Stimulated activated effector memory CD8-positive, alpha-beta T cell treated with anti-CD3 and anti-CD28 coated beads, Interleukin-12 subunit alpha, Interleukin-12 subunit beta, amount 100 ng/mL, for 72 hours (primary cell): ENCODE measurements at places on chromosomes 5 and 9.

DNA sequence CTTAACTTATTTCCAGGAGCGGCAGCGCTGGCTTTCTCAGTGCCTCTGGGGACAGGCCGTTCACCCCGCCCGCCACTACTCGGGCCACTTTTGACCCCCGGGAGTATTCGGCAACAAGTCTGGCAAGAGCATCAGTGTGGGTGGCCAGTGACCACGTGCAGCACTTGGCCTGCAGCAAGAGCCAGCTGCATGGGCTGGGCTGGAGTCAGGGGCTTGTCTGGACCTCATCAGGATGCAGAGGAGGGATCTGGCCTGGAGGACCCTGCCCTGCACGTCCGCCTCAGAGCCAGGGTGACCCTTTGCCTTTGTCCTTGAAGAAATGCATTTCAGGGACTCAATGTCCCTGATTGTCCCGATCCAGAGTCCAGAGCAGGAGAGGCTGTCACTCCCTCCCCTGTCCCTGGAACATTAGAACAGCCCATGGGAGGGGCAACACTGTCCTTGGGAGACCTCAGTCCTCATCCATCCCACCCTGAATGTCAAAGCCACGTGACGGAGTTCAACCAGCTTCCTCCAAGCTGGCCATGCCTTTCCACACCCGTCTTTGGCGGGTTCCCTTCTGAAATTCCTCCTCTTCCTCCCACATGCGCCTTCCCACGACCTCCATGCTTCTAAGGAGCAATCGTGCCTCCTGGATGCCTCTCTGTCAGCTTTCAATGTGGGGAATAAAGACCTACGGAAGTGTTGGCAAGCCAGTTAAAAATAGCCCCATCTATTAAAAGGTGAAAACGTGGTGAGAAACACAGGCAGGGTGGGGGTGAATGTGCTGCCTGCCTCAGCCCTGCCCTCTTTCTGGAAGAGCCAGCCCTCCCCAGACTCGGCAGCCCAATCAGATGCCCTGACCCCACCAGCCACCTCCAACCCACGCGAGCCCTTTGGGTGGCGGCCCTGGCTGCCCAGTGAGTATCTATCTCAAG, 99.0 kb downstream of the OLFM1 start:
- no peak for DNase-seq

- no peak for DNase-seq
Measured at GRCh38 chr9:131522257-131523085, 8.6 kb downstream of the UCK1 start.

GRCh38 chr5:109347252-109347888, 62.4 kb downstream of the PJA2 start:
- DNase-seq: no peak

DNA sequence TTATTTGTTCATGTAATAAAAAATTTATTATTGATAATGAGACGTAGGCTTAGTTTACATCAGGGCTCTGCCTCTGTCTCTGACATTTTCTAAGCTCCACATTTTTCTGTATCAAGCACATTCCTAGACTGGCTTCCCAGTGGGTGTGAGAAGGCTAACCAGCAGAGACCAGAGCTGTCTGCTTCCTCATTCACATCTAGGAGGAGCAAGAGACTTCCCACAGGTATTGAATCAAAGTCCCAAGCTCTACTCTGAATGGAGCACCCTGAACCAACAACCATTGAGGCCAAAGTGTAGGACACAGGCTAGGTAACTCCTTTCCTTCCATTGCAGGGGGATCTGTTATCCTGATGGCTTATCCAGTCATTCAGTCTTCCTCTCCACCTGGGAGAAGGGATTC, 72.4 kb downstream of the PARP8 start:
- no peak for DNase-seq

DNA sequence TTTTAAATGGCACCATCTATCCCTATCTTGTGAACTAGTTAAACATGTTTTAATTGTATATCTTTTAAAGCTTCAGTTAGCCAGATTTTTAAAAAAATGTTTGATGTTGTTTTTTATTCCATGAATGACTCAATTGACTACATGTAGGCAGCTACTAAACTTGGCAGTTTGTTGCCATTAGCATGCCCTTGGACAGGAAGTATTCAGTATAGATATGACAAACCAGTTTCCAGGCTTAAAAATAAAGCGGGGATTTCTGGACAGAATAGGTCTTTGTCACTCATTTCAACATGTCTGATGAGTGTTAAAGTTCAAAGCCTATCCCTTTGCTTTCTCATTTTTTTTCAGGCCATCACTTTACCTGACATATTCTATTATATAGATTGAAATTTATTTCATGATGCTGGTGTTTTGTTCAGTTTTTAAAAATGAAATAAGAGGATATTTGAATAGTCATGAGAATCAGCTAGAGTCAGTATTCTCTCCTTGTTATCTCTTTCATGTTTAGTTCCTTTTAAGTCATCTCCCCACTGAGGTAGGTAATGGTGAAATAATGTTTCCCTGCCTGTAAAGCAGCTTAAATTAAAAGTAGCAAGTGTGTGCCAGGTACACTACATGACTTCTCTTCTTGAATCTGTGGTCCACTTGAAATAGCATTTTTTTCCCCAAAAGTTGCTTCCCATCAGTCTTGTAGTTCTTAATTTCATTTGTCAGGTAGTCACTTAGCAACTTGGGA, 11.9 kb downstream of the TNFAIP8 start:
- no peak for DNase-seq

DNA sequence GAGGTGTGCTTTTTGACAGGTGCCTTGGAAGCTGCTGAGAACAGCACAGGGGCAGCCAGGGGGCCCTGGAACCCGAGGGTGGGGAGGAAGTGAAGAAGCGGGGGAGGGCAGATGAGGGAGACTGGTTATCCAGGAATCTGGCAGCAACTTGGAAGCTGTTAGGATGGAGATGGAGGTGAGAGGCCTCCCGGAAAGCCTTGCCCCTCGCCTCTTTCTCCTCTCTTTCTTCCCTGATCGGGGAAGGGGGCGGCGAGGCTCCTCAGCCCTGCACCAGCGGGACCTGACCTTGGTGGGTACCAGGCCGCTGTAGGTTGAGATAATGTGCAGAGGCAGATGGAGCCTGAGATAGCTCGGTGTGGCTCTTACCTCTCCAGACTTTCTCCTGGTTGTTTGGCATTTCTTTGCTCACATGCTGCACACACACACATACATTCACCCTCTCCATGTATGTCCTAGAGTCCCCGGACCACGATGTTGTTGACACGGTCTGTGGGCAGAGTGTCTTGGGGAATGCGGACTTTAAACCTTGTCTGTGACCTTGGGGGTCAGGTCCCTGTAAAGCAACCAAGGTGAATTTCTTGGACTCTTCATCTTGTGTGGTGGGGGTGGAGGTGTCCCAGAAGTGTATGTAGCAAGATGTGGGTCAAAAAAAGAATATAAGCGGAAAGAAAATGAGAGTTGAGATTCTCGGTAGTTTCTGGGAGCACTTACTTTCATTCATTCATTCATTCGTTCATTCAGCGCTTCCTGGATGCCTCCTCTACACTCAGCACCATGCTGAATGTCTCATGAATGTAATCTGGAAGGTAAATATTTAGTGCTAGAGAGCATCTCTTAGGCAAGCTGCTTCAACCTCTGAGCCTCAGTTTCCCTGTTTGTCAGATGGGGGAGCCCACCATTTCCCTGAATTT, 1.6 kb downstream of the WWC1 start:
- no peak for DNase-seq

GRCh38 chr9:95373069-95373681, 55.7 kb upstream of the FANCC start:
- DNase-seq: no peak

- no peak for DNase-seq
Measured at GRCh38 chr5:38434966-38435705, 121.3 kb downstream of the LIFR start.

DNA sequence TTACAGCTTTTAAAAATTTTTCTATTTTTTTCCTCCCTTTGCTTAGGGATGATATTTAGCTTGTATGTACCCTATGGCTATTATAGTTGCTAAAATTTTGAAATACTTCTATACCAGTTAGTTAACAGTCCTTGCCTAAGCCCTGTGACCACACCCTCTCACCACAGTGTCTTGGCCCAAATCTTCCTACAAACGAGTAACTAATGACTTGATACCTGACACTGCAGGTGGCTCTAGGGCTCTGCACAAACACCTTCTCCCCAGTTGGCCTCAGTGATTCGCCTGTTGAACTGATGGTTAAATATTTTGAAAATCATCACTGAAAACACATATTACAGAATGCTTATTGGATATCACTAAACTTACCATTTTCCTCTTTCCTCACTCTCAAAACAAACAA, 449.6 kb upstream of the CHD1 start:
- no peak for DNase-seq

- no peak for DNase-seq
Measured at GRCh38 chr5:3394891-3395599, 200.6 kb upstream of the IRX1 start.

DNA sequence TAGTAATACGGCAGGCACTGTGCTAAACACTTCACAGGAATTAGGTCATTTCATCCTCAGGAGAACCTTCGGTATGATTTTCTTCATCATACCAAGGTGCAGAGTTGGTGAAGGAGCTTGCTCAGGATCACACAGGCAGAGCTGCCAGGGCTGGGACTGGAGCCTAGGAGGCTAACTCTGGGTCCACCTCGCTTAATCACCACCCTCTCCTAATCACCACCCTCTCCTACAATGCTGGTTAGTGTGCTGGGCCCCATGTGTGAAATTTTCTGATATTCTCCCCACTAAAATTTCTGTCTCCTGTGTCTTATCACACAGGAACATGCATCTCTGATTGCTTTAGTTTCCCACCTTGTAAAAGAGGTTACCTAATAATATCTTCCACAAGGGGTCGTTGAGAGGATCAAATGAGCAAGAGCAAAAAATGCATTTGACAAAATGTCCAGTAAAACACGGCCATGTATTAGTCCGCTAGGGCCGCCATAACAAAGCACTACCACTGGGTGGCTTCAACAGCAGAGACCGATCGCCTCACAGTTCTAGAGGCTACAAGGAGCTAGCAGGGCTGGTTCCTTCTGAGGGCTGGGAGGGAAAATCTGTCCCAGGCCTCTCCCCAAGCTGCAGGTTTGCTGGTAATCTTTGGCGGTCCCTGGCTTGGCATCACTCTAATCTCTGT, 128.2 kb upstream of the NFIB start:
- no peak for DNase-seq

GRCh38 chr9:118366228-118366627, 662.0 kb downstream of the TLR4 start:
- DNase-seq: no peak
